ENCODE measurements at places on chromosomes 13 and 19. TPM values are rescaled to one million over a fixed set of nuclear protein-coding genes. Genes with fewer than 3 reads are reported as not detected.

The MYO16 gene
- total RNA-seq: not detected

- H3K4me3 ChIP-seq: no peak overlapping the region
- no peak overlapping the region for H3K27ac ChIP-seq
- H3K4me1 ChIP-seq: no peaks in the 10 kb centered on the region
- no peak for DNase-seq
- H3K27me3 ChIP-seq: peaks cover 8% of the 10 kb centered on the region
These were observed 357.1 kb downstream of the DCT start for GRCh38 chr13:94122300-94122915.

- peaks cover 29% of the 10 kb centered on the region for H3K4me1 ChIP-seq
- no peak for DNase-seq
- H3K27me3 ChIP-seq: peaks cover 7% of the 10 kb centered on the region
- H3K4me3 ChIP-seq: no peak overlapping the region
- H3K27ac ChIP-seq: no peak overlapping the region
- H3K36me3 ChIP-seq: no peaks in the 10 kb centered on the region
These were observed 237.4 kb downstream of the LMO7 start for GRCh38 chr13:75873494-75873893.

The CGB5 gene
- not detected for total RNA-seq

DNA sequence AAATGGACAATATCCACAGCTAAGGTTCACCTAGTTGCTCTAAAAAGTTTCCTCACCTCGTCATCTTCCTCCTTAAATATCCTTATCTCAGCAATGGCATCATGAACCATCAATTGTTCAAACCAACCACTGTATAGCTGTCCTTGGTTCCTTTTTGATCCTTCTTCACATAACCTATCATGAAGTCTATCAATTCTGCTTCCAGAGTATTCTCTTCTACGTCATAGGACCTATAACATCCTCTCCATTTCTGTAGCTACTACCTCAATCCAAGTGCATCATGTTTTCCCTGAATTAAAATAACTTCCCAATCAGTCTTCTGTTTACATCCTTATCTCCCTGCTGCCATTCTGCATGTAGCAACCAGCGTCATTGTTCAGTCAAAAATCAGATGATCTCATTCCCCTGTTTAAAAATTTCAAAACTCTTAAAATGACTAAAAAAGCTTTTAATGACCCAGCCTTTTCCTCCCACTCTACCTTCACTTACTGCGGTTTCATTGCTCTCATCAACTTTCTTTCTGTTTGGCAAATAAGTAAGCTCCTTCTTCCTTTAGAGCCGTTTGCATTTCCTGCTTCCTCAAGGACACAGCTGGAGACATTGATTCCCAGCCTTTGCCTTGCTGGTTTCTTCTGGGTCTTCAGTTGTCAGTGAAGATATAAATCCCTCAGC is 223.9 kb upstream of the MIR17HG start:
- peaks cover 14% of the 10 kb centered on the region for H3K27me3 ChIP-seq
- no peaks in the 10 kb centered on the region for H3K36me3 ChIP-seq
- H3K4me1 ChIP-seq: no peaks in the 10 kb centered on the region
- no peak for DNase-seq
- no peak overlapping the region for H3K4me3 ChIP-seq

DNA sequence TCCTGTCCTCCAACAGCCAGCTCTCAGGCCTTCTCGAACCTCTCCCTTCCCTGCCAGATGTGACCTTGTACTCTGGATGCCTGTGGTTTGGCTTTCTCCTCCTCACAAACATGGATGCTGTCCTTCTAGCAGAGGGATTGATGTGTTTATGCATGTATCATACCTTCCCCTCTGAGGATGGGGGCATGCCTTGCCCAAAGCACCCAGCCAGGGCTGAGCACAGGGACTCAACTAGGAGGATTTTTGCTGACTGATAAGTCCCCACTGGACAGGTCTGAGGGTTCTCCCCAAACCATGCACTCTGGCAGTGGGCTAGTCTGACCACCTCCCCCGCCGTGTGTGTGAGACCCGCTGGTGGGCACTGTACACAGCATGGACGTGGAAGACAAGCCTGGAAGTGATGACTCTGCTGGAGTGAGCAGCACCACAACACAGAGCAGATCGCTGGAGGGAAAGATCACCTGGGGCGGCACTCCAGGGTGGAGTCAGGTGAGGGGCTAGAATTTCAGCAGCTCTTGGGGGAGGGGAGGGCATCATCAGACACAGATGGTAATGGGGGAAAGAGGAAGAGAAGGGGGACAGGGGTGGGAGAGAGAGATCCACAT is 360.3 kb upstream of the ZNF507 start:
- no peak overlapping the region for H3K4me3 ChIP-seq
- H3K27ac ChIP-seq: no peak overlapping the region
- H3K4me1 ChIP-seq: no peaks in the 10 kb centered on the region
- H3K27me3 ChIP-seq: peaks cover 5% of the 10 kb centered on the region

DNA sequence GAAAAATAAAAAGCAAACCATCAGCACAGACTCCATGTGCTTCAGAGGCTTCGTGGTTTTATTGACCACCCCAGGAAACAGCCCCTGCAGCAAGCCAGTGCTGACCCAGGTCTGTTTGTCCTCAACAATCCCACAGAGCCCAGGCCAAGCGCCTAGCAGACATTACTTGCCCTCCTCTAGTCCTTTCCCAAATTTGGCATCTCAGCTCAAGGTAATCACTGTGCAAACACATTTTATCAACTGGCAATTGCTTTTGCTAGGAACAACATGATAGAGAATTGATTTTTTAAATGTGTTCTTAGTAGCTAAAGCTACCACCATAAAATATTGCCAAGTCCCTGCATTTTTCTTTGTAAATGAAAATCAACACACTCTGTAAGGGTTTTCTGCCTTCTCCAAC is 121.8 kb downstream of the STOML3 start:
- H3K27ac ChIP-seq: no peak overlapping the region
- H3K4me3 ChIP-seq: no peak overlapping the region
- no peak for DNase-seq

The C19orf25 gene
- 26.9 TPM for total RNA-seq

The PEG3 gene
- not detected for total RNA-seq

DNA sequence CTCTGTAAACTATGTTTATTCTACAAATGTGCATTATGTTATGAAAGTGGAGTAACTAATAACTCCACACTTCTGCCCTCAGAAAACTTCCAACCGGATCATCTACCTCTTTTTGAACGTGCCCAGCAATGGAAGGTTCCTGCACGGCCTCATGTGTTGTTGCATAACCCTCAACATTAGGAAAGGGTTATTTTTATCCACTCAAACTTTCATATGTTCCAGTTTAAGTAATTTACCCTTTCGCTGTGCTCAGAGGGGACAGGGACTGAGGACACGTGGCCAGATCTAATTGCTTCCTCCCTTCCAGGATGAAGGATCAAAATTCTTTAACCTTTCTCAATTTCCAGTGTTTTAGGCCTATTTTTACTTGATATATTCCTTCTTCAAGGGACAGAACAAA is 29.6 kb downstream of the IRS2 start:
- DNase-seq: no peak
- no peaks in the 10 kb centered on the region for H3K27me3 ChIP-seq
- H3K36me3 ChIP-seq: peaks cover 12% of the 10 kb centered on the region
- H3K4me1 ChIP-seq: peaks cover 13% of the 10 kb centered on the region
- H3K4me3 ChIP-seq: no peak overlapping the region

- H3K36me3 ChIP-seq: no peaks in the 10 kb centered on the region
- DNase-seq: no peak
- H3K4me1 ChIP-seq: peaks cover 12% of the 10 kb centered on the region
- H3K4me3 ChIP-seq: no peak overlapping the region
- H3K27me3 ChIP-seq: peaks cover 44% of the 10 kb centered on the region
These were observed 31.2 kb downstream of the IGFL2 start for GRCh38 chr19:46179076-46179759.

DNA sequence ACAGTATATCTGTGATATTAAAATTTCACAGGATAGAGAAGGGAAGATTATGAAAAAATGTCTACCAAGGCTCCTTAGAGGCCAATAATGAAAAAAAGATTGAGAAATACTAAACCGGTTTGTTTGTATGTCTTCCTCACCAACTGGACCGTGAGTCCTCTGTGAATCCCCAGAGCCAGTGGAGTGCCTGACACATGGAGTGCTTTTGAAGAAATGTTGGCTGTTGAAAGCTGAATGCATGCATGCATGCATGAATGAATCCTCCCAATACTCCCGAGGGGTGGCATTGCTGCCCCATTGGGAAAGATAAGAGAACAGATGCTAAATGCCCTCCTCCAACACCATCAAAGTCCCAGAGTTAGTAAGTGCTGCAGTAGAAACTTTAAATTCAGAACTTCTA is 152.7 kb upstream of the SERP2 start:
- no peak for DNase-seq
- no peaks in the 10 kb centered on the region for H3K4me1 ChIP-seq
- H3K36me3 ChIP-seq: no peaks in the 10 kb centered on the region
- peaks cover 2% of the 10 kb centered on the region for H3K27me3 ChIP-seq

DNA sequence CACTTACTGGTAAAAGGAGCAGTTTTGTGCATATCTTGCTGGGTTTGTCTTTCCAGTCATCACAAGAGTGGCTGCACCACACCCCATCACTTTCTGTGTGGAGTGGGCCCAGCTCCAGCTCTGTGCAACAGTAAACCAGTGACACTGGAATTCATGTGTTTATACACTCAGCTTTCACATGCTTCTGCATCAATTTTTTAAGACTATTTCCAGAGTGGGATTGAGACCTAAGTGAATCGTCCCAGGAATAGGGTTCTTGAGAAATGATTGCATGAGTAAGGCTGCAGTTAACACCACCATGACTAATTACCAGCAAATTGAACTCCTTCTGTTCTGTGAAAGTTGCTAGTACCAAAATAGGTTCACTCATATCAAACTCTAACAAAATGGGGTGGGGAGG is 5.3 kb upstream of the CFAP97D2 start:
- no peak overlapping the region for H3K4me3 ChIP-seq
- no peak overlapping the region for H3K27ac ChIP-seq
- no peaks in the 10 kb centered on the region for H3K27me3 ChIP-seq
- H3K36me3 ChIP-seq: peaks cover 2% of the 10 kb centered on the region
- H3K4me1 ChIP-seq: peaks cover 25% of the 10 kb centered on the region

The ZNF439 gene
- total RNA-seq: 10.4 TPM

DNA sequence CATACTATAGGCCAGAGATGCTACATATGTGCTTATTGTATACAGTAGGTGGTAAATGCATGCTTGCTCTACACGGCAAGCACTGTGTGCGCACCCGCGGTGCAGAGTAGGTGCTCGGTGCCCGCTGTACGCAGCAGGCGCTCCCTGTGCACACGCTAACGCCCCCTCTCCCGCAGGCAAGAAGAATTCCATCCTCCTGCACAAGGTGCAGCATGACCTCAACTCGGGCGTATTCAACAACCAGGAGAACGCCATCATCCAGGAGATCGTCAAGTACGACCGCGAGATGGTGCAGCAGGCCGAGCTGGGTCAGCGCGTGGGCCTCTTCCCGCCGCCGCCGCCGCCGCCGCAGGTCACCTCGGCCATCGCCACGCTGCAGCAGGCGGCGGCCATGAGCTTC is 17.7 kb downstream of the POLRMT start:
- no peak overlapping the region for H3K4me3 ChIP-seq
- no peak overlapping the region for H3K27ac ChIP-seq
- no peak for DNase-seq
- peaks cover 27% of the 10 kb centered on the region for H3K36me3 ChIP-seq
- peaks cover 22% of the 10 kb centered on the region for H3K4me1 ChIP-seq
- peaks cover 2% of the 10 kb centered on the region for H3K27me3 ChIP-seq

- H3K36me3 ChIP-seq: no peaks in the 10 kb centered on the region
- no peaks in the 10 kb centered on the region for H3K4me1 ChIP-seq
- DNase-seq: no peak
- no peak overlapping the region for H3K4me3 ChIP-seq
- no peaks in the 10 kb centered on the region for H3K27me3 ChIP-seq
- H3K27ac ChIP-seq: no peak overlapping the region
These were observed 858.0 kb downstream of the SLITRK1 start for GRCh38 chr13:83024232-83024631.

- no peaks in the 10 kb centered on the region for H3K27me3 ChIP-seq
- no peaks in the 10 kb centered on the region for H3K4me1 ChIP-seq
- no peak overlapping the region for H3K4me3 ChIP-seq
- H3K27ac ChIP-seq: no peak overlapping the region
These were observed 26.0 kb upstream of the MAB21L1 start for GRCh38 chr13:35502456-35502855.

DNA sequence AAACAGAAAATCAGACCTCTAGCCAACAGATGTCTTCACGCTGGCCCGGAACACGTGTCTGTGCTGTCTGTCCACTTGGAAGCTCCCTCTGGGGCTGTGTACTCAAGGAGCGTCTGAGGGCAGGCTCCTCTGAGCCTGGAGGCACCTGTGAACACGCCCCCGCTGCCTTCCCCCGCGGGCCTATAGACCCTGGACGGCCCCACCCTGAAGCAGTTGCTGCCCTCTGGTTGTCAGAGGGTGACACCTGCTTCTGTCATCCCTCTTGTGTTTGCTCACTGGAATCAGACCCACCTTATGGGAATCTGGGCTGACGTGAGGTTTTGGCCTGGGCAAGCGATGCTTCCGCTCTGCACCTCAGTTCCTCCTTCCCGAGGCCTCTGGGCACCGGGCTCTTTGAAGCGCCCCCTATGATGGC is 19.2 kb downstream of the EPN1 start:
- DNase-seq: no peak
- peaks cover 24% of the 10 kb centered on the region for H3K36me3 ChIP-seq
- H3K4me3 ChIP-seq: no peak overlapping the region
- no peaks in the 10 kb centered on the region for H3K4me1 ChIP-seq
- H3K27ac ChIP-seq: no peak overlapping the region

The LMTK3 gene
- 4.5 TPM for total RNA-seq

DNA sequence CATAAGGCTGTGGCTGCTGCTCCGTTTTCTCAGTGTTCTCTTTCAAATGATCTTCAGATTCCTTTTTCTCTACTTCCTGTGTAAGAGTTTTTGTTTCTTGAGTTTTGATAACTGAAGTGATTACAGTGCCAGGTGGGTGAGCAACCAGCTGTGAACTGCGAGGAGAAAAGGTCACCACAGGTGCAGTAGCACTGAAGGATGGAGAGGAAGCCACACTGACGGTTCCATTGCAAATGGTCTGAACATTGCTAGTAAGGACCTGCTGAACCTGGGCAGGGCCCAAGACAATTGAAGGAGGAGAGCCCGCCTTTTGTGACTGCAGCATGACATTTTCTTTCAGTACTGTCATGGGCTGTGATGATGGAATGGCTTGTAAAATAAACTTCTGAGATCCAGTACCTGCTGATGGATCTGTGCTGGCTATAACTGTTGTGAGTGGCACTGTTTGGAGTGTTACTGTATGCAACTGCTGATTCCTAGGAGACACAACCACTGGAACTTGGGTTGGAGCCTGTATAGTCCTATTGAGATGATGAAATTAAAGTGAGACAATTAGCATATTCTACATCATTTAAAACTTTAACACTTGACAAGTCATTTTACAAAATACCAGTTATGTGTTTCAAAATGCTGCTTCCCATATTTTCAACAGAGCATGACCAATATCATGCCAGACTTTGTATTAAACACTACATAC is 85.5 kb downstream of the ELF1 start:
- peak overlapping the region; percentile 85 for H3K27ac ChIP-seq
- no peak overlapping the region for H3K4me3 ChIP-seq
- peak; percentile 30 for DNase-seq

- H3K4me3 ChIP-seq: no peak overlapping the region
- no peaks in the 10 kb centered on the region for H3K36me3 ChIP-seq
- H3K27ac ChIP-seq: no peak overlapping the region
These were observed 7.9 kb upstream of the FRY start for GRCh38 chr13:32023698-32024097.

- H3K36me3 ChIP-seq: no peaks in the 10 kb centered on the region
- DNase-seq: no peak
- H3K4me1 ChIP-seq: no peaks in the 10 kb centered on the region
- no peak overlapping the region for H3K27ac ChIP-seq
- peaks cover 32% of the 10 kb centered on the region for H3K27me3 ChIP-seq
These were observed 9.2 kb upstream of the CLC start for GRCh38 chr19:39746836-39747529.

- no peak overlapping the region for H3K27ac ChIP-seq
- no peak overlapping the region for H3K4me3 ChIP-seq
- no peaks in the 10 kb centered on the region for H3K4me1 ChIP-seq
- H3K36me3 ChIP-seq: peaks cover 8% of the 10 kb centered on the region
- H3K27me3 ChIP-seq: no peaks in the 10 kb centered on the region
These were observed 15.6 kb downstream of the SMIM24 start for GRCh38 chr19:3464587-3465235.

Data from activated CD4-positive, alpha-beta T cell treated with anti-CD3 and anti-CD28 coated beads for 36 hours (primary cell).